ENCODE measurements at places on chromosomes 7 and 10.

DNA sequence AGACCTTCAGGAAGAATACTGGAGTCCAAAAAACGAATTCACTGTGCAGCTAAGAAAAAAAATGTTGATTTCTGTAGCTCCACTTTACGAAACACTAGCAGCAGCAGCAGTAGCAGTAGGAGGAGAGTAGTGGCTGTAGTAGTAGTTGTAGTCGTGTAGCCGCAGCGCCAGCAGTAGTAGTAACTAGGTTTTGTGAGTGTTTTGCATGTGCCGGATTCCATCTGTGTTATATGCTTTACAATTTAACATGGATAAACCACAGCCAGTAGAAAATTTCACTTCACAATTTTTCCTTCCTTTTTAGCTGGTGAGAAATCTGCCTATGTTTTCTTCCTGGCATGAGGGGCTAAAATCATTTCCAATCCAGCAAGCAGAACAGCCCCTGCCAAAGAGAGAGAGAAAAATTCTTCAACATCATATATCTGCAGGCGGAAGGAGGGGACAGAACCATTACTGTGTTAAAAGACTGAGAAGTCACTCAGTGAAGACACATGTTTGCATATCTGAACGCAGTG lies 148.4 kb upstream of the C7orf33 start:
- DNase-seq, result no peak

DNA sequence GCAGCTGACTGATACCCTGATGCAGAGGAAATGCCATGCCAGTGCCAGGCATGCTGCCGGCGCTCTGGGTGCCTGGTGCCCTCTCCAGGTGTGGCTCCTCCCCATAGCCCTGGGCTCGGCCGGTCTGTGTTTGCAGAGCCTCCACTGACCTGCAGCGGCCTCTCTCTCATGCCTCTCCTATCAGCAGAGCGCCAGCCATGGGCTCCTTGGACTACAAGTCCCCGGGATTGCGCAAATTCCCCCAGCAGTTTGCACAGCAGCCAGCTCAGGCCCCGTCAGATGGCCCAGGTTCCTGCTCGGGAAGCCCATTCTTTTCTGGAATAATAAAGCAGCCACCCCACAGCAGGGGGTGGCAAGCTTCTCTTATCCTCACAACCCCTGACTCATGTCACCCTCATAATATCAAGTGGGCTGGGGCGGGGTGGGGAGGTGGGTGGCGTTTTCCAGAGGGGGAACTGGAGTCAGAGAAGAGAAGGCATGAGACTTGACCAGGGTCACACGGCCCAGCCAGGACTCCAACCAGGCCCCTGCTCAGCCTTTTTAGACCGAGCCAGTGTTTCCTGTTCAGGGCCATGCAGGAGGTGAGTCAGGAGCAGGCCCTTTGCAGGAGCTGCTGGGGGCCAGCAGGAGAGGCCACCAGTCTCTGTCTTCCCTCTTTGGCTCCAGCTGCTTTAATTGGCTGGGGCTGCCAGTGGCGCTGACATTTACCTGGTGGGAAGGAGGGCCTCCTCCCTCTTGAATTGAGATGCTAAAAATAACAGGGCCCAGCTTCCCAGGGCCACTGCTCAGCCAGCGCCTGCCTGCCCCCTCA lies 58.6 kb downstream of the ZMIZ1 start:
- DNase-seq, result peak; percentile 85

DNA sequence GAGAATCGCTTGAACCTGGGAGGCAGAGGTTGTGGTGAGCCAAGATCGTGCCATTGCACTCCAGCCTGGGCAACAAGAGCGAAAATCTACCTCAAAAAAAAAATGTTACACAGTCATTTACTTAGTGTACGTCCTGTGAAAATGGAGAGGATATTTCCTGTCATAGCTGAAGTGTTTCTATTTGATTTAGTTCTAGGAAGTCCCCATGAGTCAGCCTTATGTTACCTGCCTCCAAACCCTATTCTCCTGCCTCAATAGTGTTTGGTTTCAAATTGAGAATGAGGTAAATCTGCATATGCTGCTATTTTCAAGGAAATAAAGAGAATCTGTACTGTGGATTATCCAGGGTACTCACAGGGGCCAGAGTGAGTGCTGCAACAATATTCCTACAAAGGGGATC lies 1284.5 kb upstream of the AUTS2 start:
- no peak for DNase-seq

DNA sequence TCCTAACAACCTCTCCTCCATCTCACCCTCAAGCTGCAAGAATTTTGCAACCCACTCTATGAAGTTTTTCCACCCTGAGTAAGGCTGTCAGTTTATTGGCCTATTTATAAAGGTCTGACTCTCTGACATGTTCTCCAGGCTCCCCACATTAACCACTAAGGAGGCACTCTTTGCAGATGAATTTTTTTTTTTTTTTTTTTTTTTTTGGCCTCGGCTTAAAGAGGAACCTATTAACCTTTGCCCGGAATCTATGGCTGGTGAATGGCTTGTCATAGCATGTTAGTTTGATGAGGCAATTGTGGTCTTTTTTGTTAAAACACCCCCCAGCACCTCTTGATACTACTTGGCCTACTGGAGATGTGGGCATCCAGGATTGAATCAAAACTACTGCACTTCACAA lies 57.1 kb downstream of the TBXAS1 start:
- no peak for DNase-seq

DNA sequence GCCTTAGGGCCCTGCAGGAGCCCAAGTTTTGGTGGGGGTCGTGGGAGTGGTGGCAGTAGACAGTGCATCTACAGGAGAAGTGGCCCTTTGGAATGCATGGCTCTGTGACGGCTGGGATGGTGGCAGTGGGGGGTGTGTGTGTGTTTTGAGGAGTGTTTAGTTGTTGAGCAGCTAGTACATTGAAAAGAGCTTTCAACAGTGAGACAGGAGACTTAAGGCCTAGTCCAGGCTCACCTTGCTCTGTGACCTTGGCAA lies 27.1 kb downstream of the ZNF775 start:
- no peak for DNase-seq

DNA sequence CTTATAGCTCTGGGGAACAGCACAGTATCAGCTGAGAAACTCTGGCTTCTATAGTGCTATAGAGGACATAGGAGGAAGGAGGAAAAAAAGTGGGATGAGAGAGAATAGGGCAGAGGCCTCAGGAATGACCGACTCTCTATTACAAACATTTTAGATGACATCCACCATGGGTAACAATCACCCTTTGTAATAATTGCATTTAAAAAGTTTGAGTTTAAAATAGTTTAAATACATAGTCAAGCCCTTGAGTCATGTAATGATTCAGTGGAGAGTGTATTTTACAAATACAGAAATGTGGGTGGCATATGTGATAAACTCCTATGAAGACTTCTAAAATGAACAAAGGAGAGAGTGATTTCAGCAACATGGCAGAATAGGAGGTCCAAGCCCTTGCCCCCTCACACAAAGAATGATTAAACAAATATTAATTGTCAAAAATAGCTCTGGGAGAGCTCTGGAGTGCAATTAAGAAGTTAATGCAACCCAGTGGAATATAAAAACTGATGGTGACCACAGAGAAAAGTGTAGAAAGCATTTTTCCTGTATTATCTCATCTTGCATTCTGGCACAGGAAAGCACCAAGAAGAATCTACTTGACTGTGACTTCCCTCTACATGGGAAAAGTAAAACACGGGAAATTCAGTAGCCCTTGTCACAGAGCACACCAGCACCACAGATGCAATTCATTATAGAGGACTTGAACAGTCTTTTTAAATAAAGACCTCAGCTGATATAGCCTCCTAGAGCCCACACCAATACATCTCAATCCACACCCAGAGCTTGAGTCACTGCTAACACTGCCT lies 569.0 kb upstream of the SORCS1 start:
- no peak for DNase-seq

DNA sequence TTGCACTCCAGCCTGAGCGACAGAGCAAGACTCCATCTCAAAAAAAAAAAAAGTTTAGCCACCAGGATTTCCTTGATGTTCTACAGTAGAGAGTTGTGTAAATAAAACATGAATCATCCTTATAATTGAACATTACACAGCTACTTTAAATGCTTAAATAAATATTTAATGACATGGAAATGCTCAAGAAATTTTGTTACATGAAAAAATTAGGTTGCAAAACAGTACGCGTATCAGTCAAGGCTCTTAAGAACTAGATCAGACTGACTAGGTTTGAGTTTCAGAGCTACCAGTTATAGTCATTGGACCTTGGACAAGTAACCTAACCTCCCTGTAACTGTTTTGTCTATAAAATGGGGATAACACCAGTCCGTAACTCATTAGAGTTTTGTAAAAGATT lies 38.7 kb upstream of the GSAP start:
- no peak for DNase-seq

- DNase-seq, result no peak
These were observed 246.1 kb downstream of the CELF2 start for GRCh38 chr10:11263767-11264166.

GRCh38 chr10:49569031-49569631 lies 30.2 kb upstream of the ERCC6 start:
- no peak for DNase-seq

- DNase-seq, result peak; percentile 92
These were observed at the start of gene OPTN for GRCh38 chr10:13099666-13100348. Gene OPTN, plus strand, starts transcription at chr10:13100163. Its CDS starts 8,960 bp downstream, at chr10:13109123.

- no peak for DNase-seq
These were observed 148.8 kb downstream of the LRRC4 start for GRCh38 chr7:127882313-127882920.

DNA sequence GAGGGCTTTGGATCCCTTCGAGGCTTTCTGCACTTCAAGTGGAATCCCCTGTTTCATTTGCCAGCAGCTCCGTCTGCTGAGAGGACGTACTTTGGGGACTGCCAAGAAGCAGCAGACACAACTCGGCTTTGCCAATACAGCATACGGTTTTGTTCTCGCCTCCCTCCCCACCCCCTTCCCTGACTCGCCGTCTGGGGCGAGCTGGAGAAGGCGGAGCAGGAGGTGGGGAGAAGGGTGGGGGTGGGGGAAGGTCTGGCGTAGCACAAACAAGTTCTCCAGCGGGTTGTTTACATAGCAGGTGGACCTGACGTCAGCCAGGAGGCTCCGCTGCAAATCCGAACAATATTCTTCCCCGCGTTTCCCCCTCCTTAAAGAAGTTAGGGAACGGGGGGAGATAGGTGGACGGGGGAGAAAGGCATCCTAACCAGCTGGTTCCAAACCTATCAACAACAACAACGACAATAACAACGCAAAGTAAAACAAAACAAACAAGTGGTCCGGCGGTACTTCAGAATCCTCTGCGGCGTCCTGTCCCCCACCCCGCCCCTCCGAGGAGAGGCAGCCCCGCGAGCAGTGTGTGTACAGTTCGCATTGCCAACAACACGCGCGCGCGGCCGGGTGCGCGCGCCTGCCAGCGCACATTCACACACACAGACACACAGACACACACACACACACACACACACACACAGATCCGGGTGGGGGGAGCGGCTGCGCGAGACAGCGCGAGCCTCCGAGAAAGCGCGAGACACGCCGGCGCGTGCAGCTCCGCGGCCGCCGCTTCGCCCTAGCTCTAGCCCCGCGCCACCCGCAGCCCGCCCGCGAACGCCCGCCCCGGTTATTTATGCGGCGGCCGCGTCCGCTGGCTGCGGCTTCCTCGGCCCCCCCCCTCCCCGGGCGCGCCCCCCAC lies 167.0 kb upstream of the PPP1R3A start:
- DNase-seq, result peak; percentile 78

DNA sequence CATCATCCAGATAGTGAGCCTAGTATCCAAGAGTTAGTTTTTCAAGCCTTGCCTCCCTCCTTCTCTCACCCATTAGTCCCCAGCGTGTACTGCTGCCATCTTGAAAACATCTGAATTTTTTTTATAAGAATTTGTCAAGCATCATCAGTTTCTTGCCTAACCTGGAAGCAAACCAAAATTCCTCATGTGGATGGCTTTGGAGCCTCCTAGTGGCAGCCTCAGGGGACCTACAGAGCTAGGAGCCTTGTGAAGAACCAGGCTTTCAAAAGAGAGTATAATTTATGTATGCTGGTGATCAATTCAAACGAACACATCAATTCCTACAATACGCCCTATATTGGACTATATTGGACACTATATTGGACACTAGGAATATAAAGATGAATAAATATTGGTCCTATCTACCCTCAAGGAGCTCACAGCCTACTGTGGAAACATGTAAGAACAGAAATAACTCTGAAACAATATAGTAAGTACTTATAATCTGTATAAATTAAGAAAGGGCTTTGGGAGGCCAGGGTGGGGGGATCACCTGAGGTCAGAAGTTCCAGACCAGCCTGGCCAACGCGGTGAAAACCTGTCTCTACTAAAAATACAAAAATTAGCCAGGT lies 63.4 kb downstream of the HPSE2 start:
- DNase-seq, result no peak

GRCh38 chr7:67654642-67655041 lies 658.0 kb downstream of the TYW1 start:
- DNase-seq, result no peak

- DNase-seq, result no peak
These were observed 41.3 kb downstream of the ETV1 start for GRCh38 chr7:13948019-13948801.

DNA sequence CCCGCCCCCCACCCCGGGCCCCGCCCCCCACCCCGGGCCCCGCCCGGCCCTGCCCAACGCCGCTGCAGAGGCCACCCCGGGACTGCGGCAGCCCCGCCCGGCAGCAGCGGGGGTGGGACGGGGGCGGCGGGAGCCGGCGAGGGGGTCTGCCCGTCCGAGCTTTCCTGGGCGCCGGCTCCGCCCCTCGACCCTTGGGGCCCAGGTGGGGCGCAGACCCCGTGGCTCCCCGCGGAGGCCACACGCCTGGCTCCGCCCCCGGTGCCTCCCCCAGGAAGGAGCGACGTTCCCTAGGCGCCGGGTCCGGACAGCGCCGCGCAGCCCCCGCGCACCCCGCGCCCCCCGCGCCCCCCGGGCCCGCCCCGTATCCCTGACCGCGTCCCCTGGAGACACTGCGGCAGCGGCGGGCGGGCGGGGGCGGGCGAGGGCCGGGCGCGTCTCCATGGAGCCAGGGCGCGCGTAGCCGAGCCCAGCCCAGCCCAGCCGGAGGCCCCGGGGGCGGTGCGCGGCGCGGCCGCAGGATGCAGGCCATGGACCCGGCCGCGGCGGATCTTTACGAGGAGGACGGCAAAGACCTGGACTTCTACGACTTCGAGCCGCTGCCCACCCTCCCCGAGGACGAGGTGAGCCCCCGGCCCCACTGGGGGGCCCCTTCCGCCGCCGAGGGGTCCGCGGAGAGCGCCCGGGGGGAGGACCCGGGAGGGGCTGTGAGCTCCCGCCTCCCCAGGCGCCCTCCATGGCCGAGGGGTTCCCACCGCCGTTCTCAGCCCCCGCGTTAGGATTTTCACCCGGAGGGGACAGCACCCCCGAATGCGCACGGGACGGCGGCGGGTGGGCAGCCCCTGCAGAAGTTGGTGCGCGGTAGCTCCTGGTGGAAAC lies at the start of gene KNDC1:
KNDC1 (plus strand) TSS at position 270 of the 876 bp plus-strand sequence; CDS start at position 519, 249 bp downstream.
- DNase-seq, result peak; percentile 51

DNA sequence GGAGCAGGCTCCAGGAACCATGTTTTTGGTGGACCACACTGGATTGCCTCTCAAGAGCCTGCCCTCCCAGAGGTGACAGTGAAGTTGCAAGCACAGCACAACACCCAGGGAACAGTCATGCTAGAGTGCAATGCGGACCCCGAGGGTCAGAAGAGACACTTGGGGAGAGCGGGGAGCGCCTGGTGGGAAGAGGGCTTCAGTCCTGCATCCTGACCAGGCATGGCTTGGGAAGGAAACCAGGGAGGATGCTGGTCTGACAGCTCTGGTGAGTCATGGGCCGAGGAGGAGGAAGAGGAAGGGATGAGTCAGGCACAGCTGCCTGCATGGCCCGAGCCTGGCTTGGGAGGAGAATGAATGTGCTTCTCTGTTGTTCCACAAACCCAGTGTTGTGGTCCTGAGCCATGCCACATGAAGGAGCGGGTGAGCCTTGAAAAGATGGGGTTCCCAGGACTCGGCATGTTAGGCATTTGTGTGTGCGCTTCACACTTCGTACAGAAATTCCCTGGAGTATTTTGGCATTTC lies 29.5 kb upstream of the ANKRD2 start:
- DNase-seq, result peak; percentile 93

- DNase-seq, result no peak
These were observed 69.5 kb upstream of the ATRNL1 start for GRCh38 chr10:115023715-115024114.
